ENCODE measurements at places on chromosomes 7 and 10.

DNA sequence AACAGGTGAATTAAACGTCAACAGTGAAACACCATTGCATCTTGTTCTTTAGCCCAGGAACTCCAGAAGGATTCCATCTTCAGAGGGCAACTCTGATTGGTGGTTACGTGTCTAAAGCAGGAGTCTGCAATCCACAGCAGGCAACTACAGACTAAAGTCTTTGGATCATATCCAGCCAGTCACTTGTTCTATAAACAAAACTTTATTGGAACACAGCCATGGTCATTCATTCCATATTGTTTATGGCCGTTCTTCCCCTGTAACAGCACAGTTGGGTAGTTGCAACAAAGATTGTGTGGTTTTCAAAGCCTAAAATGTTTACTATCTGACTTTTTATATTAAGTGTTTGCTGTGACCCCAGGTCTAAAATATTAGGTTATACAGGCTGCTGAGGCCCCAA, 94.7 kb upstream of the IMMP2L start:
- no peak for DNase-seq

DNA sequence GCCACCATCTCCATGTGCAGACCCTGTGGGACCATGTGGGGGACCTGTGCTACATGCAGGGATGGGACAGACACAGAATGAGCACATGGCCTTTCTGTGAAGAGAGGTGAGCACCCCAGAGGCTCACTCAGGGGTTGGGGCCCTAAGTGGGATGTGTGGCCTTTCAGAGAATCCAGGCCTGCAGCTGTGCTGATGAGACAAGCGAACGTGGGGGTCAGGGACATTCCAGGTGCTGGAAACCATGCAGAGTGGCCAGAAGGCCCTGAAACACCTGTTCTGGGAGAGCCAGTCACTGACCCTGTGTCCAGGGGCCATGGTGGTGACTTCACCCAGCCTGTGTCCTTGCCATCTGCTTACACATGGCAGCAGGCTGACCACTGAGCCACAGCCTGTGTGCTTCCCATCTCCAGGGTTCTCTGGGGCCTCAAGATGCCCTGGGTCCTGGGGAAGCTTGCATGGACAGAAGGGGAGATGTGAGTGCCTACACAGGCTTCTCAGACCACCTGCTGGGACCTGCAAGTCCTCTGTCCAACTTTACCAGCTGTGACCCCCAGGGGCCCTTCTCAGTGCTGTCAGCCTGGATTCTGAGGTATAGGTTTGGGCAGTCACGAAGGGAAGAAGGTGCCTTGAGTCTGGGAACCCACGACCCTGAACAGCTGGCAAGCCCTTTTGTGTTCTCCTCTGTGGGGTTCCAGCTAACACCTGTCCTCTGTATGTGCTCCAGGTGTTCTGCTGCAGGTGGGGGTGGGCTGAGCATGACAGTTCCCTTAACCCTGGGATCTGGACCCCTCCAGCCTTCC, 17.6 kb downstream of the RAMP3 start:
- DNase-seq: no peak

DNA sequence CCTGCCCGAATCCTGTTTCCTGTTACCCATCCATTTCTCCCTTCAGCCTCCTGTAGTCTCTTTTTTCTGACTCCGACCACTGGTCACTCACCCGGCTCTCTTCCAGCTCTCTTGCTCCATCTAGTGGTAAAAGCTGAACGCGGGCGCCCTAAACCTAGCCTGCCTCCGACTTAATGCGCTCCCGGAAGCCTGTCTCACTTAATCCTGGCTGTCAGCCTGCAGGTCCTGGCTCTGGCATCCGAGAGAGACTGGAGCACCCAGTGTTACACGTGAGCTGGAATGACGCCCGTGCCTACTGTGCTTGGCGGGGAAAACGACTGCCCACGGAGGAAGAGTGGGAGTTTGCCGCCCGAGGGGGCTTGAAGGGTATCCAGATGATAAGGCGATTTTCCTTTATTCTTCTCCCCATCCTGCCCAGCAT, 10.3 kb downstream of the SUMF2 start:
- peak; percentile 51 for DNase-seq

DNA sequence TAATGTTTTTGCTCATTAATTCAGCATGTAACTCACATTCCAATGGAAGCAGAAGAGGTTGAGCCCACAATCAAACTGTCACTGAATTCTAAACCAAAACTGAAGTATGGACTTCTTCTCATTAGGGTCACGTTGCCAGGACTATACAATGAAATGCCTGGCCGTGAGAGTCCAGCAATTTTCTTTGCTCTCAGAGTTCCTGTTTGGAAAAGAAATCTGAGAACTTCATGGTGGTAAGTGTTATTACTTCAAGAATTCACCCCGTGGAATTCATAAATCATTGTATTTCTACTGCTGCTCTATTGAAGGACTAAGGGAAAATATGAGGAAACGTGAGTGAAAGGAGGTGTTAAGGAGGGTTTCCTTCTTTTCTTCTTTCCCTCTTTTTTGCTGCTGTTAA, 441.8 kb upstream of the AKR1E2 start:
- no peak for DNase-seq

DNA sequence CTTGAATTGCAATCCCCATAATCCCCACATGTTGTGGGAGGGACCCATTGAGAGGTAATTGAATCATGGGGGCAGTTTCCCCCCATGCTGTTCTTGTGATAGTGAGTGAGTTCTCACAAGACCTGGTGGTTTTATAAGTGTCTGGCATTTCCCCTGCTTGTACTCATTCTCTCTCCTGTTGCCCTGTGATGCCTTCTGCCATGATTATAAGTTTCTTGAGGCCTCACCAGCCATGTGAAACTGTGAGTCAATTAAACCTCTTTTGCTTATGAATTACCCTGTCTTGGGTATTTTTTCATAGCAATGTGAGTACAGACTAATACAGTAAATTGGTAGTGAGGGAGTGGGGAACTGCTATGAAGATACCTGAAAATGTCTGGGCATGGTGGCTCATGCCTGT, 65.0 kb downstream of the ANKRD7 start:
- no peak for DNase-seq

DNA sequence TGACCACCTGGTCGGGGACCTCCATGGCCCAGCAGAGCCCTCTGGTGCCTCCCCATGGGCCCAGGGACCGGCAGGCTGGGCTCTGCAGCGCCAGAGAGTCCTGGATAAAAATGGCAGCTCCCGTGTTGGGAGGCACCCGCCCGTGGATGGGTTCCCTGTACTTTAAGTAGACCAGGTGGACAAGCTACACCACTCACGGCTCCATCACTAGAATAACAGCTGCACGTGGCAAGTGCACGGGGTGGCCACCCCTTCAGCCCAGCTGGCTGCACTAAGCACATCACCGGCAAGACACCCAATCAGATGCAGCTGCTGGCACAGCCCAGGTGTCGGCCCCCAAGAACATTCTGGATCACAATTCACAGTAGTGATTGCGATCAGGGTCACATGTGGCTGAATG, 69.8 kb downstream of the DIP2C start:
- peak; percentile 33 for DNase-seq

- DNase-seq: no peak
Measured at GRCh38 chr7:151756076-151756731, 120.7 kb downstream of the PRKAG2 start.

GRCh38 chr10:29472301-29473086, 162.3 kb downstream of the SVIL start:
- no peak for DNase-seq

DNA sequence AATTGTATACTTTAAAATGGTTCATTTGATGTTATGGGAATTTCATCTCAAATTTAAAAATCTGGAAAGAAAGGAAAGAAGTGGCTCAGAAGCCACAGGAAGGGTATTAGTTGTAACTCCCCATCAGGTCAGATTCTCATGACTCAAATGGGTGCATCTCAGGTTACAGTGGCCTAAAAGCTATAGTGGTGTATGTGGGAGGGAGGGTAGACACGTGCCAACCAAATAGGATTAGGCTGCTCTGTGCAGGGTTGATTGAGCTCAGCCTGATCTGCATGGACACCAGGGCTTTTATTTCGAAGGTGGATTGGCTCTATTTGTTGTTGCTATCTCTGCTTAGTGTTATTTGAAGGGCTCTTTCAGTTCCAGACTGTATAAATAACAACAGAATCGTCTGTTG, 121.5 kb upstream of the PRR15 start:
- DNase-seq: no peak

DNA sequence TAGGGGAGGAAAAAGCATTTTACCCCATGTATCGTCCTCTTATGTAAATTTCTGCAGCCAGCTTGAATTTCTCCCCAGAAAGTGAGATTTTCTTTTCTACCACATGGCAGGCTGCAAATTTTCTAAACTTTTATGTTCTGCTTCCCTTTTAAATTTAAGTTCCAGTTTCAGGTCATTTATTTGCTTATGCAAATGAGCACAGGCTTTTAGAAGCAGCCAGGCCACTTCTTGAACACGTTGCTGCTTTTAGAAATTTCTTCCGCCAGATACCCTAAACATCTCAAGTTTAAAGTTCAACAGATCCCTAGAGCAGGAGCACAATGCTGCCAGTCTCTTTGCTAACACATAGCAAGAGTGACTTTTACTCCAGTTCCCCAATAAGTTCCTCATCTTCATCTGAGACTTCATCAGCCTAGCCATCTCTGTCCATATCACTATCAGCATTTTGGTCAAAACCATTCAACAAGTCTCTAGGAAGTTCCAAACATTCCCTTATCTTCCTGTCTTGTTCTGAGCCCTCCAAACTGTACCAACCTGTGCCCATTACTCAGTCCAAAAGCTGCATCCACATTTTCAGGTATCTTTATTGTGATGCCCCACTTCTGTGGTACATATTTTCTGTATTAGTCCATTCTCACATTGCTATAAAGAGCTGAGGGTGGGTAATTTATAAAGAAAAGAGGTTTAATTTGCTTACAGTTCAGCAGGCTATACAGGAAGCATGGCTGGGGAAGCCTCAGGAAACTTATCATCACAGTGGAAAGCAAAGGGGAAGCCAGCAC, 16.3 kb downstream of the EZH2 start:
- DNase-seq: no peak

GRCh38 chr10:94193466-94193924, 169.2 kb downstream of the NOC3L start:
- no peak for DNase-seq

DNA sequence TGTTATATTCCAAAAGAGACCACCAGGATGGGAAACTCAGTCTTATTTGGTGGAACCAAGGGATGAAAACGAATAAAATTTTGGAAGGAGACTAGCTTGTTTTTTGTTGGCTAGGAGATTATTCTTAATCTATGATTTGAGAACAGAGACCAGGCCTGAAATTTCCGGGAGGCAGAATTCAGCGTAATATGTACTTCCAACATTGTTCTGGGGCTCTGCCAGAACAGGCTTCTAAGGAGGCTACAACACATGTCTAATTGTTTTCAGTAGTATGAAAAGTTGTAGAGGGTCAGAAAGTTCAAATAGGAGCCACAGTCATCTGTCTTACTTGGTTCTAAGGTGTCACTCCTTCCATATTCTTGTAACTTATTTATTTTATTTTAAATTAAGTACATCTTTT, 1.7 kb downstream of the DDX21 start:
- DNase-seq: no peak

DNA sequence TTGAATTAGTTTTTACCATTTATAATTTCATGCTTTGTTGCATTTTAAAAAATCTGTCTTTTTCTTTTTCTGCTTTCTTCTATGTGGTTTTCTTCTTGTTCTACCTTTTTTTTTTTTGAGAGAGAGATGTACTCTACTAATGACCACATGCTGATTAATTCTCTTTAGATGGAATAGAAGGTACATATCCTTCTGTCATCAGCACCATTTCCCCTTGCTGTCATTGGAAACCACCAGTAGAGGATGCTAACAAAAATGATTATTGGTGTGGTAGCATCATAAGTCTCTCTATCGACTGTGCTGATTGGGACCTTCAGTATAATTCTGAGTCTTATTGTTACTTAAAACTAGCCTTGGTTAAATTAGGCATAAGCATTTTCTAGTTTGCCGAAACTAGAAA, 3.6 kb downstream of the ZEB1 start:
- no peak for DNase-seq

- DNase-seq: no peak
Measured at GRCh38 chr10:6038071-6038631, 24.0 kb downstream of the IL2RA start.

GRCh38 chr7:16063716-16064675, 357.3 kb downstream of the CRPPA start:
- DNase-seq: no peak

GRCh38 chr10:21022821-21023220, 125.7 kb upstream of the NEBL start:
- DNase-seq: no peak

DNA sequence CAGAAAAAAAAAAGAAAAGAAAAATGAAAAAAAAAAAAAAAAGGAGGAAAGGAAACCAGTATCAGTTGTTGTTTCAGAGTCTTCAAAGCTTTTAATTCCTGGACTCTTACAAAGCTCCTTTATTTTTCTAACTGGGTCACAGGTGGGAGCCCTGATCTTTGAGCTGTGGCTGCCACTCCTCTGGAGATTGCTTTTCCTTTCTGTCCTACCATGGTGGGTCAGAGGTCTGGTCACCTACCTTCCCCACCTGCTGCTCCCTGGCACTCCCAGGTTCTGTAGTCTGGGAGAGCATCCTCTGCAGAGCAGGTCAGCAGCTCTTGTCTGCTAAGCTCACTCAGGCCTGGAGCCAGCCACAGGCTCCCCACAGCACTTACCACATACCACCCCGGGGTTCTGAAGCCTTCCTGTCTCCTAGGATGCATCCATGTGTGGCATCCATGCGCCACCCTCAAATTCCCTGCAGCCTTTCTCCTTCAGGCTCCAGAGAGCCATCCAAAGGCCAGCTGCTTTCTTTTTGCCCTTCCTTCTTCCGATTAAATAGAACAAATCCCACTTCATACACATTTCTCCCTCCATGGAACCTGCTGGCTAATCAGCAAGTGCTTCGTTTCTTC, 73.2 kb upstream of the TPK1 start:
- no peak for DNase-seq

DNA sequence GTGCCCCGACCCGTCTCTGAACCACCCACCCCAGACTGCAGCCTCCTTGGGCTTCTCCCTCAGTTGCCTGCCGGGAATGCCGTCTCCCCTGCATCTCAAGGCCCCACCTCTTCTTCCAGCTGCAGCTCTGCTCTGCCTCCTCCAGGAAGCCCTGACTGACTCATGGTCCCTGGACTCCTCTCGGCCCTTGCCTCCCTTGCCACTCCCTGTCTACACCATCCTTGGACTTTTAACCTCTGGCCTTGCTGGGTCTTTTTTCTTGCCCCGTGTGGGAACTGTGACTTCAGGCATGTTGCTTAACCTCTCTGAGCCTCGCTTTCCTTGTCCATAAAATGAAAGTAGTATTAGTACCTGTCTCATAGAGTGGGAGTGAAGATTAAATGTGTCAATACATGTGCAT, 56.3 kb downstream of the C10orf105 start:
- no peak for DNase-seq

GRCh38 chr10:117626228-117626627, 83.7 kb downstream of the EMX2 start:
- DNase-seq: no peak

DNA sequence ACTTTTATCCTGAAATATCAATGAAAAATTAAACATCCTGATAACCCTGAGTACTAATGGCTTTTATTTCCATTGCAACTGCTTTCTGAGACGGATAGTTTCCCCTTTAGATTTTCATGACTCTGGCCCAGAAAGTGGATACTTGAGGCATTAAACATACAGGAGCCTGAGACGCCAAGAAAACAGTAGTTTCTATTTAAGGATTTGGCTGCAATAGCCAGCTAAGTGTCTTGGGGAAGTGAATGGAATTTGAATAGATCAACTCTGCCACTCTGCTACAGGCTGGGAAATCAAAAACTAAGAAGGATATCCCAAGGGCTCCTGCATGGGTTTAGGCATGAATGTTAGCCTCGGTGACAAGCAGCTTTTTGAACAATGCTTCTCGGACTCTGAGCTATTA, 24.7 kb upstream of the GPAM start:
- no peak for DNase-seq

- no peak for DNase-seq
Measured at GRCh38 chr7:156305351-156305750, 335.2 kb upstream of the RNF32 start.
